ENCODE measurements at places on chromosomes 3 and 15.
A peak's percentile ranks its signal among the peaks of the same experiment; 100 is the strongest.

GRCh38 chr3:184669578-184669977, 42.3 kb downstream of the MAGEF1 start:
- no peak for DNase-seq

- DNase-seq = no peak
Measured at GRCh38 chr3:126684218-126684751, 19.8 kb upstream of the CHCHD6 start.

DNA sequence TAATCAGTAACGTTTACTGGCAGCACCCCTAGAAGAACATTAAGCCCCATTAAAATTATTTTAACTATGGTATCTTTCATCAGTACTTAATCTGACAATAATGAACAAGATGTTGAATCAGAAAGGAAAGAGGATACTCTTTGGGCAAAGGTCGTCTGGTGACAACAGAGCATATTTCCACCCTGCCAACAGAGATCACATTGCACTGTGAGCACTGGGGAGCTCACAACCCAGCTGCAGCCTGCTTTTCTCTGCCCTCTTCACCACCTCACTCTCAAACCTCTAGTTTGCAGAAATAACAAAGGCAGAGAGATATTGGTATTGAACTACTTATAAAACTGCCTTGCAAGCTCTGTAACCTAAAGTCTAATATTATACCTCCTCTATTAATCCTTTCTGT, 130.0 kb downstream of the FBN1 start:
- no peak for DNase-seq

- DNase-seq = no peak
Measured at GRCh38 chr3:75110741-75111140, 496.3 kb upstream of the CNTN3 start.

DNA sequence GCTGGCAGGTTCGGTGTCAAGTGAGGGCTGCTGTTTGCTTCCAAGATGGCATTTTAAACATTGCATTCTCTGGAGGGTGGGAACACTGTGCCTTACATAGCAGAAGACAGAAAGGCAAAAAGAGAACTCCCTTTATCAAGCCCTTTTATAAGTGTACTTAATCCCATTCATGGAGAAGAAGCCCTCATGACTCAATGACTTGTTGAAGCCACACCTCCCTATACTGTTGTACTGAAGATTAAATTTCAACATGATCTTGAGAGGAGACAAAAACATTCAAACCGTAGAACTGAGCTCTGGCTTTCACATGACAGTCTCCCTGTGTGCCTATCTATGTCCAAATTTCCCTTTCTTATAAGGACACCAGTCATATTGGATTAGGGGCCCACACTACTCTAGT, 443.4 kb upstream of the CDIN1 start:
- DNase-seq = no peak

DNA sequence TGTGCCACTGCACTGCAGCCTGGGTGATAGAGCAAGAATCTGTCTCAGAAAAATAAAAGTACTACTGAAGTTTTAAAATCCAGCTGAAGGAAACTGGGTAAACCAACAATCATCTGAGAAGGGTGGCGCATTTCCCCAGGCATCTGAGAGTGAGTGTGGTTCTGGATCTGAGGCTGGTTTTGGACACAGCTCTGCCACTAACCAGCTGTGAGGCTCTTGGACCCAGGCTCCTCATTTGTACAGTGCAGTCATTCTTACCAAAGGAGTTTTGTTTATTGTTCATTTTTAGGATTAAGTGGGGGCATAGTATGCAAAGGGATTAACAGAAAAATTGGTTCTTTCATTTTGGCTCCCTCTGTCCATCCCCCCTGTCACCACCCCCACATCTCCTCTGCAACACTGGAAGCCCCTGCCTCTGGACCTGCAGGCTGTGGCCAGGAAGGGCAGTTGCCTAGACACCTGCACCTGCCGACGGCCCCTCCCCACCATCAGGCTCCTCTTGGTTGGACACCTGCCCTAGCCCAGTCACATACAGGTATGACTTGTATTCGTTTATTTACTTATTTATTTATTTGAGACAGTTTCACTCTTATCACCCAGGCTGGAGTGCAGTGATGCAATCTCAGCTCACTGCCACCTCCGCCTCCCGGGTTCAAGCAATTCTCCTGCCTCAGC, 8.8 kb downstream of the NUP210 start:
- no peak for DNase-seq

DNA sequence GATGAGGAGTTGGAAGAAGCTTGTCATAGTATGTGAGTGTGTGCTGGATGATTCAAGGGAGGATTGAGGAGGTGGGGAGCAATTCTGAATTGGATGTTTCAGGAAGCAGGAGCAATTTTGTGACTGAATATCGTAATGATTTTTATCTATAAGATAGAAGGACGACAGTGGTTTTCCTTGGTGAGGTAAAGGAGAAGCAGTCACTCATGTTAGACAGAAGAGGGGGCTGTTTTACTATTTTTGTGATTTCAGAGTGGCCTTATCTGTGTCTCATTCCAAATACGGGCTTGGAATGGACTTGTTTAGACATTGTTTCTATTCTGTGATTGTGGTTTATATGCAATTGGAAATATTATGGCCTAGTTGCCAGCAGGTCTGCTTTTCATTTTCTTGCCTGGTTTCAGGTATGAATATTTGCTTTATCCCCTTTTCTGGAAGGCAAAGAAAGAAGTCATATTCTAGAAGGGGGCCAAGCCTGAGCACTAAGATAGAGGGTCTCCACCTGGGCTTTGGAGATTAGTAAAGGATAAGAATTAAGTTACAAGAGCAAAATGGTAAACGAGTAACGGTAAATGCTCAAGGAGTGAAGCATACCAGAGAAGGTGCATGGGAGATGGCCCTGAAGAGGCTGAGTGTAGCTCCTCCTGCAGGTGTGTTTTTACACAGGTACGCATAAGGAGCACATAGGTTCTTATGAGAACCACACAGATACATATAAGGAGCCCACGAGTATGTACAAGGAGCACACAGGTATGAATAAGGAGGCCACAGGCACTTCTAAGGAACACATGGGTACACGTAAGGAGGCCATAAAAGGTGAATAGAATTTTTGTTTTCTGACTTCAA, 124.6 kb upstream of the KCNAB1 start:
- DNase-seq = no peak

- DNase-seq = no peak
Measured at GRCh38 chr3:30777426-30778113, 116.9 kb downstream of the GADL1 start.

DNA sequence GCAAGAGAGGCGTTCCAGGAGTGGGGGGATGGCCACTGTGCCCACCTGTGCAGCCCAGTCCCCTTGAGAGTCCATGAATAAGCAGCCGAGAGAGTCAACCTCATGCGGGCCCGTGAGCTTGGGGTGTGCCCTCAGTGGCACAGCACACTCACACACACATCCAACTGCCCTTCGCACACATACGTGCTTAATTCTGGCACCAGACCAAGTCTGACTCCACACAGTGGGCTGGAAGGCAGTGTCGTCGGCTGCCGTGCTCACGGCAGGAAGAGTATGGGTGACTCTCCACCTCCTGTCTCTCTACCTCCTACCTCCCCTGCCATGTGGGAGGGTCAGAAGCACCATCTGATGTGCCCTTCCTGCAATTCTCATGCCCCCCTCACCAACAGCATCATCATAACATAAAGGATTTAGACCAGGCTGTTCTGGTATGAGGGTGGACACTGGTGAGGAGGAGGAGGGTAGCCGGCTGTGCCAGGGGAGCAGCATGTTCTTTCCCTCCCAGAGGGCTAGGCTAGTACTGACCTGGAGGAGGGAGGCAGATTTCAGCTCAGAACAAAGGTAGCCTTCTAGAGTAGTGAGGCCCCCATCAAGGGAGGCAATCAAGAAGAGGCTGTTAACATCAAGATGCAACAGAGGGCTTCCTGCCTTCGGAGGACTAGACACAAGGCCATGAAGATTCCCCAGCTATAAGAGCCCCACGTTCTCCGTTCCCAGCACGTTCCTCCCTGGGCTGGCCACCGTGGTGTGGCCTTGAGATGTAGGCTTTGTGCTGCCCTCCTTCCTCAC, 5.3 kb upstream of the STRA6 start:
- no peak for DNase-seq

DNA sequence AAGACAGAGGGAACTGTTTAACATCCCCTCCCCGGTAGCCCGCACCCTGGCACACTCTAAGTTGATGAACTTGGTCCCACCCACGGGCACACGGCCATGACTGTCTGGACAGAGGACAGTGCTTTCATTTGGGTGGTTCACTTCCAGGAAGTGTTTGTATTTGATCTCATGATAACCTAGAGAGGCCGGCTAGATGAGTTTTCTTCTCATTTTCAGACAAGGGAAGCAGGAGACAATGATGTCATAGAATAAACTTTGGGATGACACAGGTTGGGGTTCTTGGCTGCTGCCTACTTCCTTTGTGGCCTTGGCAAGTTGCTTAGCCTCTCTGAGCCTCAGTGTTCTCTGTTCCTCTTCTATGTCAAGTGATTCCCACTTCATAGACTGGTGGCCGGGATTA, 16.1 kb upstream of the LYSMD4 start:
- DNase-seq = no peak

- no peak for DNase-seq
Measured at GRCh38 chr15:47326410-47327333, 390.6 kb upstream of the SEMA6D start.

- DNase-seq = no peak
Measured at GRCh38 chr3:36942638-36943248, 2.1 kb downstream of the TRANK1 start.

GRCh38 chr3:68007621-68008226, 353.3 kb upstream of the SUCLG2 start:
- peak; percentile 2 for DNase-seq

DNA sequence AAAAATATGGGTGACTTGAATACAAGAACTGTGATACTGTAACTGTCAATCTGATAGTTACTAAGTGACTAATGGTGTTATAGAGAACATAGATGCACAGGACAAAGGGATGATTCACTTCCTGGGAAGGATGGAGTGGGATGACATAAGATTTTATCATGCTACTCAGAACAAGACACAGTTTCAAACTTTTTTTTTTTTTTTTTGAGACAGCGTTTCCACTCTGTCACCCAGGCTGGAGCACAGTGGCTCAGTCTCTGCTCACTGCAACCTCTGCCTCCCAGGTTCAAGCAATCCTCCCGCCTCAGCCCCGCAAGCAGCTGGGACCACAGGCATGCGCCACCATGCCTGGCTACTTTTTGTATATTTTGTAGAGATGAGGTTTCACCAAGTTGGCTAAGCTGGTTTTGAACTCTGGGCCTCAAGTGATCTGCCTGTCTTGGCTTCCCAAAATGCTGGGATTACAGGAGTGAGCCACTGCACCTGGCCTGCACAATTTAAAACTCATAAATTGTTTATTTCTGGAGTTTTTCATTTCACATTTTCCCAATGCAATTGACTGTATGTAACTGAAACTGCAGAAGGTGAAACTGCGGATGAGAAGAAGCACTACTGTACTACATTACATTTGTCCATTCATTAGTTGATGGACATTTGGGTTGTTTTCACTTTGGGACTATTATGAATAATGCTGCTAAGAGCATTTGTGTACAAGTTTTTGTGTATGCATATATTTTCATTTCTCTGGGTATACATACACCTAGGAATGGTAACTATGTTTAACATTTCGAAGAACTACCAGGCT, 40.6 kb downstream of the ADIPOQ start:
- no peak for DNase-seq

DNA sequence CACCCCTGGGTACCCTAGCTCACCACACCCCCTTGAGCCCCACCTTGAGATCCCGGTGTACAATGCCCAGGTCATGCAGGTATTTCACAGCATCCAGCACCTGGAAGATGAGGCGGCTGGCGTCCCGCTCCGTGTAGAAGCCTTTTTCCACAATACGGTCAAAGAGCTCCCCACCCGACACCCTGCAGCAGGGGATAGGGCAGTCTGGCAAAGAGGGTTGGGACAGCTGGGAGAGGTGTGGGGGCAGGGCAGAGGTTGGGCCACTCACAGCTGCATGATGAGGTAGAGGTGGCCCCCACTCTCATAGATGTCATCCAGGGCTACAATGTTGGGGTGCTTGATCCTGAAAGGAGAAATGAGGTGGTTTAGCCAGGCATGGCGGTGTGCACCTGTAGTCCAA, 6.9 kb downstream of the CAMK1 start:
- DNase-seq = no peak

- no peak for DNase-seq
Measured at GRCh38 chr3:177213801-177214535, 16.7 kb upstream of the TBL1XR1 start.

- no peak for DNase-seq
Measured at GRCh38 chr15:32042269-32042972, 12.1 kb downstream of the CHRNA7 start.

- DNase-seq = no peak
Measured at GRCh38 chr3:61748288-61748687, 186.9 kb downstream of the PTPRG start.

GRCh38 chr3:155313300-155313699, 19.8 kb upstream of the STRIT1 start:
- DNase-seq = no peak

DNA sequence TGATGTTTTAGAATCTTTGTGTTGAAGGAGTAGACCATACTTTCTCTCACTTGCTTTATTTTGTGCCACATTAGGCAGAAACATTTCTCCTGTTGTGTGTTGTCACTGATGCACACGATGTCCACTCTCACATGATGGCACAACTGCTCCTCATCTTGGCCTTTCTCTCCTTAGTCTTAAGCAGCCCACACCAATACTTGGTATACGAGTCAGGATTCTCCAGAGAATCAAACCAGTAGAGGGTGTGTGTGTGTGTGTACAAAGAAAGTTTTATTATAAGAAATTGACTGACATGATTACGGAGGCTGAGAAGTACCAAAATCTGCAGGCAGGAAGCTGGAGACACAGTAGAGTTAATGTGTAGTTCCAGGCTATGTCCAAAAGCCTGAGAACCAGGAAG, 187.1 kb downstream of the ALCAM start:
- DNase-seq = no peak

DNA sequence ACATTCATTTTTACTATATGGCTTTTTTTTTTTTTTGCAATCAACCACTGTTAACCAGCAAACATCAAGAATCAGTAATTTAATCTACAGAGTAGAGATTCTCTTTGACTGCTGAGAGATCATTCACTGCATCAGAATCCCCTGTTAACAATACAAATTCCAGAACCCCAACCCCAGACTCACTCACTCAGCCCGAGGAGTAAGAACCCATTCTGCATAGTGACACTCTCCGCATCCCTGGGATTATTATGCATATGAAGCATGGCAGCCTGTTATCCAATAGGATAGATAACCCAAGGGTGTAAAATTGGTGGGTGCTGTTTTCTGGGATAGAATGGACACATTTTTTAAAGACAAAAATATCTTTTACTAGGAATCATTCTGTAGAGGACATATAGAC, 76.3 kb upstream of the CCDC39 start:
- no peak for DNase-seq

GRCh38 chr15:28132524-28133275, 33.6 kb upstream of the OCA2 start:
- no peak for DNase-seq

- no peak for DNase-seq
Measured at GRCh38 chr15:96262549-96263489, 67.7 kb upstream of the NR2F2 start.

DNA sequence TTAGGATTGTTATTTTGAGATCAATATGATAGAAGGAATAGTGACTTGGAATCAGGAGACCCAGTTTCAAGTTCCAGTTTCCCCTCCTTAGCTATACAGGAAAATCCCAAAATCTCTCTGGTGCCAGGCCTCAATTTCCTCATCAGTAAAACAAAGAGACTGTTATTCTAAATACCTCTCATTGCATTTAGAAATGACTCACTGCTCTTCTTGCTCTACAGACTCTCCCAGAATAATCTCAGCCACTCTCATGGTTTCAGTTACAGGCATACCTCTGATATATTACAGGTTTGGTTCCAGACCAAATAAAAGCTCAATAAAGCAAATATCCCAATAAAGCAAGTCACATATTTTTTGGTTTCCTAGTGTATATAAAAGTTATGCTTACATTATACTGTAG, 28.3 kb downstream of the IMPG2 start:
- DNase-seq = no peak

All from left renal pelvis (tissue), 4 donors.